ENCODE measurements at places on chromosomes 7 and 10.

DNA sequence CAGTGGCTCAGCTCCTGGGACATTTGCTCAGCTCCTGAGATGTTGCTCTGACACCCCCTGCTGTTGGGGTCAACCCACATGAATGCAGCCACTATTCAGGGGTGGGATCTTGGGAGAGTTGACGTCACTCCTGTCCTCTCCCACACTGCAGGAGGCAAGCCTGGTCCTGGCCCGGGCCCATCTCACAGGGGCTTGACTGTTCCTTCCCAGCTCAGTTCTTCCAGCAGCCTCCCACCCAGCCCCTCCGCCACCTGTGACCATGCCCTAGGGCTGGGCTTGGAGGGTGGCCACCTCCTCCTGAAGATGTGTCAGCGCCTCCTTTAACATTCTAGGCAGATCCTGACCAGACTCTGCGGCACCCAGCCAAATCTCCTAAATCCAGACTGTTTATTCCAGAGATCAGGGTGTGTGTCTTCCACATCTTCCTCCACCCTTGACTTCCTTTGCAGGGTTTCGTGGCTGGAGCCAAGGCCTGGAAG lies 19.1 kb upstream of the OPALIN start:
- no peak for DNase-seq

- DNase-seq, result no peak
These were observed 16.8 kb downstream of the MACC1 start for GRCh38 chr7:20200361-20200760.

GRCh38 chr7:27064159-27064558 lies 31.6 kb downstream of the HOXA1 start:
- no peak for DNase-seq

- no peak for DNase-seq
These were observed 162.8 kb downstream of the ZMYND11 start for GRCh38 chr10:298033-298432.

- no peak for DNase-seq
These were observed 85.4 kb upstream of the NPTX2 start for GRCh38 chr7:98531717-98532116.

DNA sequence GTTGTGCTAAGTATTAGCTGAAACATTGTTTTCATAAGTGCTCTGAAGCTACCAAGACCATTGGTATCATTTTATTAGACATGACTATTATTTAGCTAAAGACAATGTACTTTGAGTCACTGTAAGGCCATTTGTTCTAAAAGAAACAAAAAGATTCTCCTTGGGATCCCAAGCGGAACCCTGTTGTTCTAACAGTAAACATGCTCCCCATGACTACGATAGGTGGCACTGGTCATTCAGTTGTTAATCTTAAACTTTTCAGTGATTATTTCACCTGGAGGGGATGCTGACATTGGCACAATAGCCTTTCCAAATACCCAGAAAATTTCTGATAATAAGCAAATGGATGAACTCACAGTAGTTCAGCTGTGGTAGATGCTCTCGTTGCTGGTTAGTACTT lies 715.0 kb downstream of the AUTS2 start:
- no peak for DNase-seq

DNA sequence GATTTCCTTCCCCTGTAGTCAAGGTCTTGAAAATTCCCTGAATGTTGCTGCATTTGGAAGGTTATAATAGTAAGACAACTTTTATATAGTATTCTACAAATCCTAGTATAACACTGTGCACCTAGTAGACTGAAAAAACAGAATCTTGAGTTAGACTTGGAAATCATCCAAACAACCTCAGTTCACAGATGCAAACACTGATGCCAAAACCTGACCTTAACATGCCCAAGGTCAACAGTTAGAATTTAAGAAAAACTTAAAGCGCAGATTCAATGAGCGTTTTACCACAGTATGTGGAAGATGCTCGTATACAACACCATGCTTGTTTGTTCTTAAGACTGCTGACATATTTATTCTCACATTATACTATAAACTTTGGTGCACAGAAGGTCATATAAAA lies 3.0 kb downstream of the PIP4K2A start:
- DNase-seq, result no peak

- DNase-seq, result no peak
These were observed 103.7 kb downstream of the TCERG1L start for GRCh38 chr10:131207584-131208532.

GRCh38 chr10:90020506-90020905 lies 319.1 kb downstream of the KIF20B start:
- no peak for DNase-seq

DNA sequence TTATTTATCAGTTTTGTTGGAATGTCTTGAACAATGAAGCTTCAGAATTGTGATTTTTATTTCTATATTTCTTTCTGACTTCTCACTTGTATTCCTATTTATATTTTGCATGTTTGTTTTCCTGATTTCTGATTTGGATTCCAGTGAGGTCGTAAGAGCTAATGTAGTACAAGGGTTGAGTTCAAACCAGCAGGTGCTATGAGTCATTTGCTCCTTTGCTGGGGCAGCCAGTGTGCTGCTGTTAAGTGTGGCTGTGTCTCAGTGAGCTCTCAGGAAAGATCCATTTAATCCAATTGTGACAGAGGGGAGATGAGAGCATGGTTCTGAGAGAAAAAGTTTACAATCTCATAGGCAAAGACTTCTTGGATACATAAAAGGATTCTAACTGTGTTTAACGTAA lies 48.6 kb downstream of the MCU start:
- DNase-seq, result no peak

- DNase-seq, result peak; percentile 55
These were observed 76.4 kb downstream of the PRR15 start for GRCh38 chr7:29639886-29640595.

- no peak for DNase-seq
These were observed 7.1 kb upstream of the MUC3A start for GRCh38 chr7:100942045-100942774.

- DNase-seq, result no peak
These were observed 7.8 kb upstream of the SCD start for GRCh38 chr10:100339236-100339635.

GRCh38 chr10:81674941-81675340 lies 200.1 kb upstream of the NRG3 start:
- DNase-seq, result no peak

- DNase-seq, result no peak
These were observed 26.3 kb upstream of the COL1A2 start for GRCh38 chr7:94368371-94368791.

DNA sequence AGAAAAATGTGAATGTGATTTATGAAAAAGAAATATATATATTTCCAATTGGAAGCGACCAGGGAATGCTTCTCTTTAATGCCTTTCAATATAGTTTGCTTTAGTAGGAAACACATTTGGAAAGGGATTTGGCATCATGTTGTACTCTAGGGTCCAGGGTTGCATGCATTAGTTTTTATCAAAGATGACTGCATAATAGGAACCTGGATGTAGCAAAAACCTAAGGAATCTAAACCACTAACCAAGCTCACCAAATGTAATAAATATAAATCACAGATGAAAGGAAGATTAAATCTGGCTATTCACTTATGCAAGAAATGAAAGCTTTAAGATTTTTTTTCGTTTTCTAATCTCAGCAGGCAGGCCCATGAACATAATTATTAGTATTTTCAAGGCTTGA lies 120.0 kb downstream of the ATXN7L1 start:
- DNase-seq, result no peak

GRCh38 chr10:44460416-44460815 lies 75.5 kb upstream of the CXCL12 start:
- no peak for DNase-seq

GRCh38 chr7:133796782-133797745 lies 330.1 kb upstream of the LRGUK start:
- DNase-seq, result no peak

- DNase-seq, result no peak
These were observed 495.1 kb downstream of the SUGCT start for GRCh38 chr7:40629891-40630290.

- DNase-seq, result peak; percentile 80
These were observed 28.5 kb downstream of the DNAJB9 start for GRCh38 chr7:108598153-108598552.

DNA sequence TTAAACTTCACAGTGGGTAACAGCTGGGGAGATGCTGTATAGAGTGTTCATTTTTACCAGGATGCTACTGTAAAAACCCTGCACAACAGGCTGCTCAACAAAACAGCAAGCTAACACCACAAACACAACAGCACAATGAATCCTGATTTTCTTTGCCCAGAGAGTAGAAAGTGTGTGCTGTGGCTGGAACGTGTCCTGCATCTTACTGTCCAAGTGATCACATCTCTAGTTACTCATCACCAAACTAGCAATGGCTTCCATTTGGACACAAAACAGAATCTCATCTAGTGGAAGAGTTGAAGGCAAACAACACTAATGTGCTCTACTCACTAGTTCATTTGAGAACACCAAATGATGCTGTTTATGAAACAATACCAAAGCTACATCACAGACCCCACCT lies 121.2 kb downstream of the SLC25A13 start:
- DNase-seq, result no peak

- DNase-seq, result no peak
These were observed 221.7 kb downstream of the CDK14 start for GRCh38 chr7:90817846-90818245.

DNA sequence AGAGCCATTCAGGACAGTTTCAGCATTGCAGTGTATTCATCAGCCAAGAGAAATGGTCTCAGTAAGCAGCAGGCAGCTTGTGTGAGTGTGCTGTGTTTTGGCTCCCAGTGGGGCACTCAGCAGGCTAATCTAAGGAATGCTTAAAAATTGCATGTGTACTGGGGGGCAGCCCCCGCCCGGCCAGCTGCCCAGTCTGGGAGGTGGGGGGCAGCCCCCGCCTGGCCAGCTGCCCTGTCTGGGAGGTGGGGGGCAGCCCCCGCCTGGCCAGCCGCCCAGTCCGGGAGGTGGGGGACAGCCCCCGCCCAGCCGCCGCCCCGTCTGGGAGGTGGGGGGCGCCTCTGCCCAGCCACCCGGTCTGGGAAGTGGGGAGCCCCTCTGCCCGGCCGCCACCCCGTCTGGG lies 116.2 kb downstream of the GRID1 start:
- DNase-seq, result no peak

DNA sequence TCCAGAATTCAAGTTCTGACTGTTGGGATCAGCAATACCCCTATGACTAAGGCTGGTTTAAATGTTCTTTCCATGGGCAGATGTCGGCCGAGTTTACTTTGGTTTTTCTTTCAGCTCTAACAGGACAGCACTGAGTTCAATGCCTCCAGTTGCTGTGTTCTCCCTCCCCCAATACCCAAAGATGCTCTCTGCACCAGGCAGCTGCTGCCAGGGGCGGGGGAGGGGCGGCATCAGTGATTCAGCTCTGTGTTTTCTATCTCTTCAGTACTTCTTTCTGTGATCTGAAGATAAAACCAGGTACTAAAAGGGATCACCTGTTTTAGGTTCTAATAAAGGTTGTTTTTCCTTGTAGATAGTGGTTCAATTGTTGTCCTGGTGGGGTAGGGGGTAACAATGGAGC lies 576.7 kb upstream of the POT1 start:
- no peak for DNase-seq

DNA sequence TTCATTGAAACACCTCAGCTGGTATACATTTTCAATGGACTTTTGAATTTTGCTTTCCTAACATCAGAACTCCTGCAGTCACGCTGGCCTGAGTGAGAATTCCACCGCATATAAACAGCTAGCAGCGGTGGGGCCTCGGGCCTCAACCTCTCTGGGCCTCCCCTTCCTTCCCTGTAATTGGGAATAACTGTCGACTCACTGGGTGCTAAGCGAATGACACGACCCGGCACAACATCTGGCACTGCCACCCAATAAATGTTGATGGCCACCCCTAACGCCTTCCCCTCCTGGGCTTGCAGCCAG lies 670 bp downstream of the RCC1L start:
- DNase-seq, result no peak

DNA sequence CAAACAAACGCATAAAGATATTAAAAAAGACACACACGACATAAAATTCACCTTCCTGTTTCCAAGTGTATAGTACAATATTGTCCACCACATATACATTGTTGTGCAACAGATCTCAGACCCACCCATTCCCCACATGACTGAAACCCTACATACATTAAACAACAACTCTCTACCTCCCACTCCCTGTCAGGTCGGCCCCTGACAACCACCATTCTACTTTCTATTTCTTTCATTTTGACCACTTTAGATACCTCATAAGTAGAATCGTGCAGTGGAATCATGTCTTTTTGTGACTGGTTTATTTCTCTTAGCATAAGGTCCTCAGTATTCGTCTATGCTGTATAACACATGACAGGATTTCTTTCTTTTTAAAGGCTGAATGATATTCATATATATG lies 320.5 kb downstream of the BBS9 start:
- DNase-seq, result no peak

DNA sequence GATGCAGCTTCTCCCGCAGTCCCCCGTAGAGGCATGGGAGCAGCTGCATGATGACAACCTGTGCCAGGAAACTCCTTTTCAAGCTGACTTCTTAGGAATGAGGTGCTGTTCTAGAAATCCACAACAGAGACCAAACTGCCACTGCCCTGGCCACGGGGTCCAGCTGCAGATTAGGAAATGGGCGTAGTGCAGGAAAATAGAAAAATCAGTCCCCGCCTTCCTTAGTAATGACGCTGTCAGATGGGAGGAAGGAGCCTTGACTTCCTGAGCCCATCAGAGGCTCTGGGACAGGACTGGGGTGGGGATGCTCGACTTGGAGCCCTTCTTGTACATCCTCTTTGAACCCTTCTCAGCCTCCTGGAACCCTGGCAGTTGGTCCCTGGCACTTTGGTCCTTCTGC lies 227.8 kb upstream of the GRB10 start:
- DNase-seq, result no peak

GRCh38 chr10:127911218-127911866 lies 4.4 kb downstream of the PTPRE start:
- no peak for DNase-seq

DNA sequence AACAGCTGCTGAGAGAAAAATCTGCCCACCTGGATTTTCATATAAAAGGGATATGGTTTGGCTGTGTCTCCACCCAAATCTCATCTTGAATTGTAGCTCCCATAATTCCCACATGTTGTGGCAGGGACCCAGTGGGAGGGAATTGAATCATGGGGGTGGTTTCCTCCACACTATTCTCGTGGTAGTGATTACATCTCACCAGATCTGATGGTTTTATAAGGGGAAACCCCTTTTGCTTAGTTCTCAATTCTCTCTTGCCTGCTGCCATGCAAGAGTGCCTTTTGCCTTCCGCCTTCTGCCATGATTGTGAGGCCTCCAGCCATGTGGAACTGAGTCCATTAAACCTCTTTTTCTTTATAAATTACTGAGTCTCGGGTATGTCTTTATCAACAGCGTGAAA lies 20.8 kb upstream of the MKI67 start:
- DNase-seq, result no peak

- peak; percentile 81 for DNase-seq
These were observed 110.7 kb downstream of the ZNF467 start for GRCh38 chr7:149662591-149663095.

DNA sequence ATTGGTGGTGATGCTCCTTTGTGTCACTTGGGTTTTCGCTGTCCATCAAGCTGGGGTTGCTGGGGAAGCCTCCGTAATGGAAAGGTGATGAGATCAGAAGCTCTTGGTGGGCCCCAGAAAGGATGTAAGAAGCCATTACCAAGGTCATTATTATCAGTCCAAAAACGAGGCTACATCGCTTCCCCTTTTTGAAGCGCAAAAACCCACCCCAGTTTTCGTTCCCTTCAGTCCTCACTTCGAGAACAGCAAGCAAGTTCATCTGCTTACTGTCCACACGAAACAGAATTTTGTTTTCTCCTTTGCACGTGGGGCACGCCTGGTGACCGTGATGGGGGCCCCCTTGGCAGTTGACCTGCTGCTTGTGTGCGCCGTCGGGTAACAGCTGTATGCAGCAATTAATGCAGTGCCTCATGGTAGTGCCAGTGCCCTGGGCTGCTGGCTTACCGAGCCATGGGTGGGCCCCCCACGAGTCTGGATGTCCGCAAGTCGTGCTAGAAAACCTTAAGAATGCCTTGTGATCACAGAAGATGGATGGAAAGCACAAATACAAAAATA lies 47.5 kb downstream of the CHST15 start:
- no peak for DNase-seq
